ENCODE measurements at places on chromosomes 13 and 19.

- no peak for DNase-seq
Observed at GRCh38 chr19:4795400-4795799, 3.9 kb downstream of the FEM1A start.

DNA sequence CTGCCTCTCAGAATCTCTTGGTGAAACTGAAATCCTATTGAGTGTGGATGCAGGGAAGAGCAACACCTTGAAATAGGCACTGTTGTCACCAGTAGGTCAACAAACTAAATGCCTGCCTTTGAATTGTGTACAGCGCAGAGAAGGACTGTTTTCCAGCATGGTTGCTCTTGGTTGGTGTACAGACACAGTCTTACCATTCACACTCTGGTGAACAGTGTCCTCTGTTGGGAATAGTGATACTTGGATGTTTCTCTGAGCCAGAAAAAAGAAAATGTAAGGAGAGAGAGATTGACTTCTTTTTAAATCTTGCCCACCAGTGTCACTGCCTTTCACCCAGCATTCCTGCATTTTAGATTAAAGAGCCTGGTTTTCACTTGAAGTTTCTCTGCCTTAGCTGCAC lies 179.7 kb downstream of the STK24 start:
- DNase-seq, result no peak

DNA sequence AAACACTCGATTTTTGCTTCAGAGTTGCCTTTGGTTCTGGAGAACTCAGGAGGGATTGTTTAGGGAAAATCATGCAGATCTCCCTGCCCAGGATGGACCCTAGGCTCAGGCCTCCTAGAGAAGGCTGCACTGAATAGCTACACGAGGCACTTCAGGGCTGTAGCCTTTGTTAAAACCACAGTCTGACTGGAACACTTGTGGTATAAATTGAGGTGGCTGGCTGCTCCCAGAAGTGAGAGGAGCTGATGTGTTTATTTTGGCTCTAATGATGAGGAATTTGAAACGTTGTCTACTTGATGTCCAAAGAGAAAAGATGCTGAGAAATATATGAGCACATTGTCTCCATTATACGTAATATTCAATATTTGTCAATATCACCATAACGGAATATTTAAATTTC lies 762.1 kb upstream of the ARGLU1 start:
- no peak for DNase-seq

- no peak for DNase-seq
Observed at GRCh38 chr19:13190781-13191540, 40.8 kb downstream of the IER2 start.

DNA sequence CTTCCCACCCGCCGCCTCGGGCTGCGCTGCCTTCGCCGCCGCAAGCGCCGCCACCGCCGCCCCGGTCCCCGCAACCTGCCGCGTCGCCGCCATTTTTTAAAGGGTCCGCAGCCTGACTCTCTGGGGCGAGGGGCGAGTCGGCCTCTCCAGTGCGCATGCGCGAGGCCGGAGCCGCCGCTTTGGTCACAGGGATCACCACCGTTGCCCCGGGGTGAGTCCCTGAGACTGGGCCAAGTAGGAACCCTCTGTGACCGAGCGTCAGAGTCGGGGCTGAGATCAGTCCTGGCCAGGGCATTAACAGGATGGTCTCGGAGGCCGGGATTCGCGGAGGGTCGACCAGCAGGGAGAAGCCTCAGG lies 42.6 kb downstream of the ZNF146 start:
- DNase-seq, result no peak

GRCh38 chr13:26422036-26422435 lies 135.4 kb upstream of the WASF3 start:
- DNase-seq, result no peak

- no peak for DNase-seq
Observed at GRCh38 chr13:65499256-65499655, 1730.9 kb downstream of the PCDH9 start.

- no peak for DNase-seq
Observed at GRCh38 chr19:15313649-15314279, 18.6 kb downstream of the BRD4 start.

DNA sequence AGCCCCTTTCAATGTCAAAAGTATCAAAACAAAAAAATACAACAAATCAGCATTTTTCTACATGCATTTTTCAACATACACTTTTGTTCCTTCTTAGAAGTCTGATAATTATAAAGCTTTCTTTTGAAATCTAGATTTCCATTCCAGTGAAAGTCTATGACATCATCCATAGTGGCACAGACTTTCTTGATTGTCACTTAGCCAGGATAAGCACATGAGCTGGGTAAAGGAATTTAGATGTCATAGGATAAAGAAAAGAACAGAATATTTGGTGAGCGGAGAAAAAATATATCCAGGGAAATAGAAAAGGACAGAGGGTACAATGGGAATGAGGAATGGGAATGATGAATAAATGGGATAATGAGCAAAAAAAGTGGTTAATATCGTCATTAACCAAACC lies 15.1 kb upstream of the TRPC4 start:
- no peak for DNase-seq

DNA sequence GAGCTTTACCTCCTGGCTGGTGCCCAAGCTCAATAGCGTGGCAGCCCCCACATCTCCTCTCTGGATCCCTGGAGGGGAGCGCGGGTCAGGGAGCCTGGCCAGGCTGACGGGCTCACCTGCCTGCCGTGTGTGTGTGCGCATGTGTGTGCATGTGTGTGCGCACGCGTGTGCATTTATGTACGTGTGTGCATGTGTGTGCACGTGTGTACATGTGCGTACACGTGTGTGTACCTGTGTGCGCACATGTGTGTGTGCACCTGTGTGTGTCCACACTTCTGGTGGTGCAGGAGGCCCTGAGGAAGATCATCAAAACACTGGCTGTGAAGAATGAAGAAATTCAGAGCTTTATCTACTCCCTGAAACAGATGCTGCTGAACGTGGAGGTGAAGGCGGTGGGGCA lies 1.3 kb downstream of the FSD1 start:
- no peak for DNase-seq

- no peak for DNase-seq
Observed at GRCh38 chr13:113577881-113578435, 6.6 kb upstream of the TFDP1 start.

GRCh38 chr13:97880311-97880675 lies 73.2 kb upstream of the IPO5 start:
- no peak for DNase-seq

DNA sequence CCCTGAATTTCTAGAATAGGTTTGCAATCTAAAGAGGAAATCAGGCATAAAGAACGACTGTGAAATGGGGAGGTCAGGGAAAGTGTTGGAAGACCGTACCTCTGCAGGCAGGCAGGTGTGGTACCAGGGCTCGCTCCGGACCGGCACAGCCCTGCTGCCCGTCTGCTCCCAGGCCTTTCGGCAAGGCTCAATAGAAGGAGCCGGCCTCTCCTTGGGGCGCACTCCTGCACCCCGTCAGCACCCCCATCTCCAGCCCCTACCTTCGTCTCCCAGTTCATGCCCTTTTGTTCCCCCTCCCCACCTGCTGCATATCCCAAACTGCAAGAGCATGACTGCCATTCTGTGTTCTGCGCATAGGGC lies 139.8 kb upstream of the SOX1 start:
- DNase-seq, result no peak

DNA sequence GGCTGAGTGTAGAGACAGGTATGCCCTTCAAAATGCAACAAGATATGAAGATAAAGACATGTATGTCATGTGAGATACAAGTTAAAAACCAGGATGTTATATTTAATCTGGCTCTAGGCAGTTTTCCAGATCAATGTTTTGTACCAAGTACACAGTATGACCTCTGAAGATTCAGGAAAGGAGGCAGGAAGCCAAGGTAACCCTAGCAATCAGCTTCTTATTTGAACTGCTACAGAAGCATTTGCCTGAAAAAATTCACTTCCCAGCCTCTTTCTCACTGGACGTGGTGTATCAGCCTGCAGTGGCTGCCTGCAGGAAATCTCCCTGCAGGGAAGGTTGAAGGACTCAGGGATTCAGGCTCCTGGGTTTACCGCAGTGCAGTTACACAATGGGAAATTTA lies 24.1 kb downstream of the OLFM4 start:
- DNase-seq, result no peak

- DNase-seq, result no peak
Observed at GRCh38 chr13:112574416-112574815, 13.5 kb downstream of the TUBGCP3 start.

DNA sequence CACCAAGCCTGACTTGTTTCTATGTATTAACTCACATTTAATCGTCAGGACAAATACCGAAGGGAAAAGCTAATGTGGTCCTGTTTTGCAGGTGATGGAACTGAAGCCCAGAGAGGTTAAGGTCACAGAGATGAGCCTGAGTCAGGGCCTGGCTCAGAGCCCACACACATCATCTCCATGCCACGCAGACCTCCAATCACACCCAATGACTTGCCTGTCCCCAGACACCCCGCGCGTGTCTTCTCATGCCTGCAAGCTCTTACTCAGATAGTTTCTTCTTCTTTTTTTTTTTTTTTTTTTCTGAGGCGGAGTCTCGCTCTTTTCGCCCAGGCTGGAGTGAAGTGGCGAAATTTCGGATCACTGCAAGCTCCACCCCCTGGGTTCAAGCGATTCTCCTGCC lies 16.4 kb downstream of the SIX5 start:
- no peak for DNase-seq

DNA sequence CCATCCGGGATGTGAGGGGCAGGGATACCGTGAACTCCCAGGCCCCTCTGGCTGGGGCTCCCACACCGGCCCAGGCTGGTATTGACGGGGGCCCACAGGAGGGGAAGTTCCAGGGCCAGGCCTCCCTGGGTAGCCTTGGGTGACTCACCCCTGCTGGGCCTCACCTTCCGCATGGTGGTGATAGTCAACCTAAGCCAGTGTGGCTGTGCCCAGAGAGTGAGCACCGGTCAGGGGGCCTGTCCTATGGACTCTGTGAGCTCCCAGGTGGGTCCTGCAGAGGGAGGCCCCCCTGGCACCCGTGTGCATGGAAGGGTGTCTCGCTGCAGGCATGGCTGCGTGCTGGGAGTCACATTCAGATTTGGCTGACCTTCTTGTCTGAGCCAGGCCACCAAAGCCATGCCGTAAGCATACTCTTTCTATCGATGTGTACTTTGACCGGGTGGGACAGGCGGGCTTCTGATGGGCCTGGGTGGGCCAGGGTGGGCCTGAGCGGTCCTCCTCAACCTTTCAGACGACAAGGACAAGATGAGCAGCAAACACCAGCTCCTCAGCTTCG lies 27.6 kb downstream of the DHX34 start:
- DNase-seq, result no peak

- DNase-seq, result no peak
Observed at GRCh38 chr19:8476524-8476923, 25.9 kb downstream of the PRAM1 start.

- DNase-seq, result no peak
Observed at GRCh38 chr19:11159598-11160439, 4.2 kb upstream of the SPC24 start.

- DNase-seq, result no peak
Observed at GRCh38 chr19:44930088-44930487, 11.9 kb upstream of the APOC4 start.

GRCh38 chr13:30907121-30907861 lies 1.2 kb downstream of the MEDAG start:
- DNase-seq, result no peak

- no peak for DNase-seq
Observed at GRCh38 chr19:5686326-5686646, 3.8 kb upstream of the RPL36 start.

DNA sequence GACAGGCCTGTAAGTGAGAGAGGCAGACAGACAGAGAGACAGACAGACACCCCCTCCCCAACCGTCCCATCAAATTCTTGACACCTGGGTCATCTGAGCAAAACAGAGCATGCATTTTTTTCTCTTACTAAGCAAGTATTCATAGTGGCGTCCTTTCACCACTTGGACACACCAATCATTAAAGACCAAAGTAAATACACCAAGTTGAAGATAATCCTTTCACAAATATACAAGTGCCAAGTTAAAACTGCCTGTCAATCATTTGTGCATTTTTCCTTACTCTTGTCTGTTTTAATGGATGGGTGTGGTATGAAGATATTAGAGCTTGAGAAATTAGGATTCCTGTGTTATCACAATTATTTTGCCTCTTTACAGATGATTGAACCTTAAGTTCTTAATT lies 337.3 kb downstream of the ATP8A2 start:
- no peak for DNase-seq

DNA sequence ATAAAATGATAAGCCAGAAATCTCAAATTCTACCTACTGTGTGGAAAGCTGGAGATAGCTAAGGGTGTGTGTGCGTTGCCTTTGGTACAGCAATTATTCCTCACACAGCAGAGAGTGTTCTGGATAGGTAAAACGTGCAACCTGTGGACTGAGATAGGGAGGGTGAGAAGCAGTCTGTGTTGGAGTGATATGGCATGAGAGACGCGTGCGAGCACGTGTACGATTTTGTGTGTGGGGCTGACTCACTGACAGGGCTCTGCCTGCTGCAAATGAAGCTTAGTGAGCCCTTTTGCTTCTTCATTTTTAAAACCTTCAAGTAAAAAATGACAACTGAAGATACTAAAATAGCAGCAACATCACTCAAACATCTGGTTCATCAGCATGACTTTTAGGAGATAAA lies 35.7 kb upstream of the SLC10A2 start:
- no peak for DNase-seq

- DNase-seq, result no peak
Observed at GRCh38 chr13:78045916-78046315, 127.3 kb upstream of the EDNRB start.

- DNase-seq, result no peak
Observed at GRCh38 chr13:64066711-64067110, 2651.1 kb upstream of the PCDH20 start.

GRCh38 chr13:39825886-39826285 lies 170.4 kb downstream of the COG6 start:
- DNase-seq, result no peak

GRCh38 chr19:33285441-33285927 lies 16.9 kb downstream of the CEBPA start:
- no peak for DNase-seq

DNA sequence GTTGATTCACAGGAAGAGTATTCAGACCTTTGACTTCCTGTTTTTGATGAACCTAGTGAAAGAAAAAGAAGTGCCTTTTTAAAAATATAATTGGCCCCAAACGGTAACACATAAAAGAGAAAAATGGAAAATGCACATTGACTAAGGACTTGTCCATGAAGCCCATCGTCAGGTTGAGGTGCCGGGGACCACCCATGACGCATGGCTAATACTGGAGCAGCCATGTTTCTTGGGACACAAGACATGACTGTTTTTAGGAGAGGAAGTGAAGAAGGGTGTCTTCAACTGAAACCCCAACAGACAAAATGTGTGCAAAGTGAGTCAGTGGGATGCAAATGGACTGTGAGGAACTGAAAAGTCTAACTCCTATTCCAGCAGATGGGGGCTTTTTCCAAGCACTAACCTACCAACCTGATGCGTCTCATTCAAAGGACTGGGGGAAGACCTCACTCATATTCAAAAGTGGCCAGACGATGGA lies 459.4 kb downstream of the FOXO1 start:
- DNase-seq, result no peak

DNA sequence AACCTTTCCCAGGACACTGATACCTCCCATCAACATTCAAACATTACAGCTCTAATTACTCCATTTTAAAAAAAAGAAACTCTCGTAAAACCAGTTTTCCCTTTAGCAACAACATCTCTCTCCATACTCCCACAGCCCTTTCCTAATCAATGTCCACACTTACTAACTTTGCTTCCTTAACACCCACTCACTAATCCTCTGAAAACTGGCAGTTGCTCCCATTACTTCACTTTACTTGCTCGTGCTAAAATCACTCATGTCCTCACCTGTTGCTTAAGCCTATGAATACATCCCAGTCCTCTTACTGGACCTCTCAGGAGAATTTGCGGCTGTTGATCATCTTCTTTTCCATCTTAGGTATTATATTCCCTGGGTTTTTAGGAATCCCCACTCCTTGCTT lies 44.8 kb downstream of the RBM26 start:
- no peak for DNase-seq

Measured in activated naive CD4-positive, alpha-beta T cell treated with anti-CD3 and anti-CD28 coated beads, Interleukin-2, amount 50 U/mL, for 16 hours (primary cell).